A549 treated with CORT108297 at 1 μM for 4 hours (cell line): ENCODE measurements at places on chromosomes 3 and 15. TPM values are rescaled to one million over a fixed set of nuclear protein-coding genes. Genes with fewer than 3 reads are reported as not detected.

The DNAH12 gene
- total RNA-seq = 0.03 to 0.15 TPM (median 0.13 TPM) in 5 replicates

The CFAP91 gene
- 0.22 to 0.56 TPM (median 0.23 TPM) in 5 replicates for total RNA-seq

The GMPS gene
- 73.7 to 106 TPM (median 81.6 TPM) in 5 replicates for total RNA-seq

The ZNF80 gene
- not detected in 5 replicates for total RNA-seq

The FRMD4B gene
- 0.77 to 2.1 TPM (median 1.2 TPM) in 5 replicates for total RNA-seq

The EXD1 gene
- not detected in 5 replicates for total RNA-seq

The ZNF106 gene
- total RNA-seq = 7.8 to 12.7 TPM (median 10.2 TPM) in 5 replicates

The DAZL gene
- total RNA-seq = not detected in 5 replicates

The GUCA1C gene
- total RNA-seq = not detected in 5 replicates

The SSR3 gene
- 150 to 194 TPM (median 191 TPM) in 5 replicates for total RNA-seq

The ACTC1 gene
- 0.13 to 0.38 TPM (median 0.24 TPM) in 5 replicates for total RNA-seq

The PLA2G4E gene
- 0.02 TPM in 1 of 5 replicates, not detected in the others for total RNA-seq

The CD200 gene
- total RNA-seq = not detected in 5 replicates

The DNAJA4 gene
- total RNA-seq = 0.06 TPM in 1 of 5 replicates, not detected in the others

The CLDN1 gene
- total RNA-seq = 21.1 to 29.3 TPM (median 26.0 TPM) in 5 replicates

The P3H2 gene
- 28.4 to 46.4 TPM (median 35.6 TPM) in 5 replicates for total RNA-seq

The SPATA12 gene
- 0.32 to 0.53 TPM (median 0.47 TPM) in 5 replicates for total RNA-seq

The HTR3E gene
- not detected in 5 replicates for total RNA-seq

The PLA2G4D gene
- total RNA-seq = 0.03 TPM in 1 of 5 replicates, not detected in the others

The CAMP gene
- 0.14 TPM in 1 of 5 replicates, not detected in the others for total RNA-seq

The PLSCR5 gene
- not detected in 5 replicates for total RNA-seq

The C2CD4A gene
- total RNA-seq = 0.05 to 0.11 TPM (median 0.07 TPM) in 5 replicates

The DYNLT2B gene
- 22.8 to 26.6 TPM (median 25.2 TPM) in 5 replicates for total RNA-seq

The SCN11A gene
- total RNA-seq = 0.01 TPM in 2 of 5 replicates, not detected in the others

The SPINK8 gene
- total RNA-seq = not detected in 5 replicates

The NR1I2 gene
- not detected in 5 replicates for total RNA-seq

The ZFYVE19 gene
- 16.7 to 19.7 TPM (median 17.9 TPM) in 5 replicates for total RNA-seq

The SCAANT1 gene
- total RNA-seq = not detected in 5 replicates

The GADL1 gene
- not detected in 5 replicates for total RNA-seq

The CAPN3 gene
- 0.21 to 0.32 TPM (median 0.29 TPM) in 5 replicates for total RNA-seq

The TRIM42 gene
- not detected in 5 replicates for total RNA-seq

The BNIP2 gene
- 59.9 to 102 TPM (median 69.9 TPM) in 5 replicates for total RNA-seq

The CCDC50 gene
- 24.1 to 30.0 TPM (median 25.7 TPM) in 5 replicates for total RNA-seq

The OR5H14 gene
- not detected in 5 replicates for total RNA-seq

The CMTM6 gene
- total RNA-seq = 36.4 to 45.0 TPM (median 40.3 TPM) in 5 replicates

The SPINT1 gene
- total RNA-seq = 0.85 to 1.0 TPM (median 0.88 TPM) in 5 replicates

The SYNM gene
- 36.9 to 41.3 TPM (median 37.6 TPM) in 5 replicates for total RNA-seq

The WDR6 gene
- total RNA-seq = 60.5 to 79.4 TPM (median 74.0 TPM) in 5 replicates

The CCR2 gene
- not detected in 5 replicates for total RNA-seq

The INKA1 gene
- total RNA-seq = 1.6 to 2.3 TPM (median 2.1 TPM) in 5 replicates
